ENCODE measurements at places on chromosomes 6 and 20.

DNA sequence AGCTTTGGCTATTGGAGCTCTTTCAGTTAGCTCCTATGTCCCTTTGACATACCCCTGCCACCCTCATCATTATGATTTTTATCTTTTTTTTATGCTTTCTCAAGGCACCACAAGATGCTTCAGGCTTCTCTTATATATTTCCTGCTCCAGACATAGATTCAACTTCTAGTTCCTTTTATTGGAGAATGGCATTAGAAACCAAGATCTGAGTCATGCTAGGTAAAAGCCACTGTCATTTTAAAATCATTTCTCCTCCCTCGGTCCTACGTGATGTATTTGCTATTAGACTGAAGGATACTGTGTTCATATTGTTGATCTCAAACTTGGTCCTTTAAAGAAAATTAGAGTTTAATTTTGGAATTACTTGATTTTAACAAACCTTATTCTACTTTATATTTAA, 8.3 kb downstream of the TENT5A start:
- no peak for DNase-seq

GRCh38 chr6:138559143-138559542, 59.8 kb upstream of the NHSL1 start:
- no peak for DNase-seq

GRCh38 chr20:3102575-3103368, 18.2 kb upstream of the AVP start:
- DNase-seq = no peak

DNA sequence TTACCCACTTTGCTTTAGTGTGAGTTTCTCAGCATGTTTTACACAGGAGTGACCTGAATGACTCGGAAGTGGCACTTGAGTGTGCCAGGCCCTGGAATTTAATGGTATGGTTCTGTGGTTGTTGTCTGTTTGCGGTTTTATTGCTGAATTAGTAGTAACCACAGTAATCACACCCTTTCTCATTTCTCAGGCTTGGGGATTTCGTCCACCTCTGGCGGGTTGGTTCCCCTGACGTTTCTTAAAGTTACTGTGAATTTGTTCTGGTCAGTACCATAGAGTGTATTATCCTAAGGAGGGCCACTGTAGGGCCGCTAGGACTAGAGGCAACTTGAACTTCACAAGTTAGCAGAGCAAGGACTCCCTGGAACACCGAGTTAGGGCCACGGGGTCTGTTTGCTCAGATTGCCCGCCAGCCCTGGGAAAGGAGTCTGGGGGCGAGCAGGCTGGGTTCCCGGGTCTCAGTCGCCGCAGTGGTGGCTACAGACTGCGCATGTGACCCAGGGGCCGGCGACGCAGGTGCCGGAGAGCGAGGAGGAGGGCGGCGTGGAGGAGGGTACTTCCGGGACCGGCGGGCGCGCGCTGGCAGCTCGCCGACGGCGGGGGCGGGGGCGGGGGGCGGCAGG, 546 bp upstream of the KLHL32 start:
- peak; percentile 4 for DNase-seq

DNA sequence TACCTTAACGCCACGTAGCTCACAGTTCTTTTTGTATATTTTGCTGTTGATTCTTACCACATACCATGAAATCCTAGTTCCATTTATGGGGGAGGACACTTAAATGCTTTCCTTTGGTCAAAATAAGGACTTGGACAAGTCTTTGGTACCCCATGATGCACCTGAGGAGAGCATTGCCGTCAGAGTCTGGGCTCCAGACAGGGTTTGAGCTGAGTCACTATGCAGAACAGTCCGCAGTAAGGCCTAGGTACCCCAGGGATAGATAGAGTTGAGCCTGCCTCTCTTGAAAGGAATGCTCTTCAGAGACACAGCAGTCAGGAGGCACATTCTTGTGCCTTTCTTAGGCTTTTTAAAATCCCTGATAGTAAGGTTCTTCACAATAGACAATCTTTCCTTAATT, 6.0 kb downstream of the PARD6B start:
- no peak for DNase-seq

DNA sequence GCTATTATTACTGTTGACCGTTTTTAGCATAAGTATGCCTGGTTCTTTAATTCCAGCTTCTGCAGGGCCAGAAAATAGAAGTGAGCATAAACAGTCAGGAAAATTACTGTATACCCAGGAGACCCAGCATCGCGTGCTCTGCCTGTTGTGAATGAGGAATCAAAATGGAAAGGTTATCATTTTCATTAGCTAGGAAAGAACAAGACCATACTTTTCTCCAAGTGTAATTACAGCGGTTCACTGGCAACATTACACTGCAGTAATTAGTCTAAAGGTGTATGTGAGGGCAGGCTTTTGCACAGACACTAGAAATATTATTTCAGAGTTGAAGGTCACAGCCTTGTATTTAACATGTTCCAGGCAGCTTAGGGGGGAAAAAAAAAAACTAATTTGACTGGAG, 403.8 kb upstream of the SOX4 start:
- DNase-seq = no peak

- no peak for DNase-seq
These were observed 16.9 kb downstream of the RARS2 start for GRCh38 chr6:87572883-87573282.

DNA sequence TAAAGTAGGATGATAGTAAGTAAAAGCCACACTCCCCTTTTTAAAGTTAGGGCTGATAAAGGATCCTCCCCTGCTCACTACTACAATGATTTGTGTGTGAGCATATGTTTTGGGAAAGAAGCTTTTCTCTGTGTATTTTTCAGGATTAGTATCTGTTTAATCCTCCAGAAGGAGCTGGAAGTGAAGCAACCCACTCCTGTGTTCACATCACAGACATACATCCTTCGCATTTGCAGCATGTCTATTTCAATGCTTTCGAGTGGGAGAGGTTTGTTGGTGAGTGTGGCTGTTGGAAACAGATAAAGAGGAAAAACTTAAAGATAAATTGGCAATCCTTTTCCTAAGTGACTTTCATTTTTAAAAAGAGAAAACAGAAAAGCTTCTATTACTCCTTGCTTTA, 31.6 kb upstream of the RGS17 start:
- DNase-seq = no peak
